ENCODE measurements at places on chromosomes 2 and 18.

DNA sequence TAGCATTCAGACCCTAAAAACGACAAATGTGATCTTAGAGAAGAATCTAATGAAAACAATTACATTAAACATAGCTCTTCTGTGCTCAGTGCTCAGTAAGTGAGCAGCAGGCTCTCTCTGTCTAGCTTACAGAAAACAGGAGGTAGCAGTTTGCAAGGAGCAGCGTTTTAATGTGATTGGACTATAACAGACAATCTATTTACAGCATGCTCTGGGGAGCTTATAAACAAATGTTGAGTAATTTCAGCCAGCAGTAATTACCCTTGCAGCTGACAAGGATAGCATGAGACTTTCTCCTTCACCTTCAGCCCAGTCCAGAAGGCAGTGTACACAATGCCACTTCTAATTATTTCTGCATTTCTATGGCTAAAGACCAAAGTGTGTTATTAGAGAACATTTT is 270.4 kb downstream of the FIGN start:
- DNase-seq, result no peak

DNA sequence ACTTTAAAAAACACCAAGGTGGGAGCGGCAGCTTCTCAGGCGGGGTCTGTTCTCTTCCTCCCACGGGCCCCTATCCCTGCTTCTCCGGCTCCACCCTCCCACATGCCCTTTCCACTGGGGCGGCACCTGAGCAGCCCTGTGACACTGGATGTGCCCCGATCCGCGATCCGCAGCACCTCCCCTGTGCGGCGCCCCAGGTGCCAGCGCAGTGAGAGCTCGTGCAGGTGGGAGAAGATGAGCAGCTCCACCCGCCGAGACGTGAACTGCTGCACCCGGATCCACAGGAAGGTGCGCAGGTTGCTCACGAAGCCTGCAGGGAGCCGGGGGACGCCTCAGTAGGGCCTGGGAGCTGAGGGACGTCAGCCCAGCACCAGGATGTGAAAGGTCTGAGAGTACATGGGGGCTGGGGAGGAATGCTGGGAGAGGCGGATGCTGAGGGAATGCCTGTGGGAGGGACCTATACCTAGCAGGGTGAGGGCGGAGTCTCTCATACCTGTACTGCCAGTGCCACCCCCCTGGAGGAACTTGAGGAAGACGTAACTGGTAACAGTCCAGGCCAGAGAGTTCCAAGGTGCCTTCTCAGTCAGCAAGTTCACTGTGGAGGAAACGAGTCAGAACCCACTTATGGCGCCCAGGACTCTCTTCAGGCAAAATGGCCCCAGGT is 2.8 kb downstream of the ABCB6 start:
- DNase-seq, result no peak

- DNase-seq, result no peak
Measured at GRCh38 chr2:238286987-238287736, 1.2 kb downstream of the PER2 start.

DNA sequence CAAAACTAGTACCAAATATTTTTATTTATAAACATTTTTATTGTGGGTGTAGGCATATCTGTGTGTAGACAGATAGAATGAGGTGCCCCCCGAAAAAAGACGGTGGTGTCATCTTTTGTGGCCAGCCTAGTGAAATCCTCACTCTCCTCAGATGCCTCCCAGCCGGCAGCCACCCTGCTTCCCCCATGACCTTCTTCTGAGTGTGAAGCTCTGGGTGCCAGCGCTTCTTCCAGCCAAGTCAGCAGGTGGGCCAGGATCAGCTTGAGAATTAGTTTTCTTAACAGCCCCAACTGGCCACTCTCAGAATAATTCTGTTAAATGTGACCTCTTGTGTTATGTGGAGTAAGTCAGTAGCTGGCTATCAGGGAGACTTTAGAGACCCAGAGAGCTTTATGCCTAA is 229.6 kb upstream of the FOSL2 start:
- DNase-seq, result no peak

DNA sequence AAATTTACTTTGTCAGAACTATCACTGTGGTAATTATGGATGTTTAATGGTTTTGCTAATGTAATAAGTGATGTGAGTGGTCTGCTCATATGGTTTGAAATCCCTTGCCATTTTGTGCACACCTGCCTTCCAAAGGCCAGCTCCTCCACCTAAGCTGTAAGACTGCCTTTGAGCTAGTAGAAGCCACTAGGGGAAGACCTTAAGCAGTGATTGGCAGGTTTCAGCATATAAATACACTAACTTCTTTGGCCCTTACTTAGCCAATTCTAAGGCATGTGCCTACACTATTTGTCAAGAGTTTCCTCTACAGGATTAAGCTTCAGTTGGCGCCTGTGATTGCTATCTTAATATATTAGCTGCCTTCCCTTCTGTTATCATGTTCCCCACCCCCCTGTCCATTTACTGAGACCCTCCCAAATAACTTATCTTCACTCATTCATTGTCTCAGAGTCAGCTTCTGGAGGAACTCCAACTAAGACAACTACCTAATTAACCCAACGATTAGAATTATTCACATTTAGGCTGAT is 141.1 kb downstream of the MBD5 start:
- DNase-seq, result no peak

GRCh38 chr2:102442967-102443828 is 20.2 kb downstream of the IL18RAP start:
- peak; percentile 65 for DNase-seq

GRCh38 chr2:60862642-60863041 is 18.7 kb upstream of the REL start:
- DNase-seq, result no peak

GRCh38 chr2:231745303-231746038 is 35.6 kb downstream of the PDE6D start:
- DNase-seq, result no peak

GRCh38 chr2:224925810-224926100 is 116.5 kb downstream of the DOCK10 start:
- DNase-seq, result no peak

DNA sequence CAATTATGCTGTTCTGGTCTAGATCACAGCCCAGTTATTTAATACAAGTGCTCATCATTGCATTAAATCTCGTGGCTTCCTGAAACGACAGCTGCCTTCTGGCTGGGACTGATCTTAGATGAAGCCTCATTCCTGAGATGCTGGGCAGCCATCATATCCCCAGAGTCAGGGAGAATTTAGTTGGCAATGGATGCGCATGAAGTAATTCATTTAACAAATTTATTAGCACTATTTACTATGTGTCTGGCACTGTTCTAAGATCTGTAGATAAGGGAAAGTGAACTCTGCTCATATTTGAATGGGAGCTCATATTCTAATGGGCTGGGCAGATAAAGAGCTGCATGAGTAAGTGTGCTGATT is 244.7 kb downstream of the KCNS3 start:
- no peak for DNase-seq

DNA sequence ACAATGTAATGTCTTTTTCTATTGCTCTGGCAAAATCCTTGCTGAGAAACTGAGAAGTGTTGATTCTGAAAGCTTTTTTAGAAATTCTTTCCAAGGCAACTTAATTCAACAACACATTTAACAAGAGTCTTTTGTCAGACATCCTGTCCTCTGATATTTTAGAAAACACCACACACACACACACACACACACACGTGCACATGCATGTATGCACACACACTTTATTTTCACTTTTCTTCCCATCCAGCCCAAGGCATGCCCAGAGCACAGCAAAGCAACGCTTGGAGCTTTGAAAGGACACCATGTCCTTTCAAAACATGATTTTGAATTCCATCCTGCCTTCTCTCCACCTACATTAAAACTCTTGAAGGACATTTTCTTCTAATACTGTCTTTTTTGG is 116.1 kb downstream of the ATL2 start:
- DNase-seq, result no peak

DNA sequence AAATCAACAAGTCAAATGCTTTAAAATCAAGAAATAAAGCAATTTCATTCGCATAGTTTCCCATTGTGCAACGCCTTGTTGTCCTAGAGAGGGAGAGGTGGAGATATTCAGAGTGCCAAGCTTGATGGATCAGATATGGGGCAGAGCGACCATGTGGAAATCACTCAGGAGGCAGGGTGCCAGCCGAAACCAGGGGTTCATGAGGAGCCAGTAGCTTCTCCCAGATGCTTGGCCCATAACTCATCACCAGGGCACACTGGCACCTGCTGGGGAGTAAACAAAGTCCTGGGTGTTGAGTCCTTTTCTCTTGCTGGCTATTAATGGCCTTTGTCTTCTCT is 53.0 kb upstream of the ASAP2 start:
- no peak for DNase-seq

DNA sequence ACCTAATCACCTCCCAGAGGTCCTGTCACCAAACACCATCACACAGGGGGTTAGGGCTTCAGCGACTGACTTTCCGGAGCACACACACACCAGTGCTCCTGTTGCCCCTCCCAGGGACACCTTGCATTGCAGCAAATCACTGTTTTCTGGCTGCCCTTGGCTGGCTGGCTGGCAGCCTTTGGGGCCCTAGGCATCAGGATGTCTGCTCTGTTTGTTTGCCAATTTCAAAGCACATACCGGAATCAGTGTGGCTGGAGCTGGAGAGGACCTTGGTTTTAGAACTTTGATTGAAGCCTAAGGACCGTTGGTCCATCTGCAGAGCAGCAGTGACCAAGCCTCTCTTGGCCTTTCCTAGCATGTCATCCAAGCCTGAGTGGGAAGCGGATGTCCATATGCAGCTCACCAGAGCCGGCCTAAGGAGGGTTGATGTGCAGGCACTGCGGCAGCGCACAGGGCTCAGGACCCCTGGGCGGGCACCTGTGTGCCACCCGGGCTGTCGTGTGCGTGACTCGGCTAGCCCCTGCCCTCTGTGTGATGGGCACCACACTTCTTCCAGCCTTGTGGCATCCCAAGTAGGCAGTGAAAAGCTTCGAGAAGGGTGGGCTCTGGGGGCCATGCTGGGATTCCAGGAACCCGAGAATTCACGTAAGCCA is 62.1 kb downstream of the GBX2 start:
- DNase-seq, result no peak

GRCh38 chr2:237956402-237956736 is 10.4 kb upstream of the UBE2F start:
- DNase-seq, result no peak

- no peak for DNase-seq
Measured at GRCh38 chr2:65831509-65831908, 399.1 kb upstream of the SPRED2 start.

GRCh38 chr2:226079196-226079595 is 679.7 kb downstream of the NYAP2 start:
- DNase-seq, result no peak

DNA sequence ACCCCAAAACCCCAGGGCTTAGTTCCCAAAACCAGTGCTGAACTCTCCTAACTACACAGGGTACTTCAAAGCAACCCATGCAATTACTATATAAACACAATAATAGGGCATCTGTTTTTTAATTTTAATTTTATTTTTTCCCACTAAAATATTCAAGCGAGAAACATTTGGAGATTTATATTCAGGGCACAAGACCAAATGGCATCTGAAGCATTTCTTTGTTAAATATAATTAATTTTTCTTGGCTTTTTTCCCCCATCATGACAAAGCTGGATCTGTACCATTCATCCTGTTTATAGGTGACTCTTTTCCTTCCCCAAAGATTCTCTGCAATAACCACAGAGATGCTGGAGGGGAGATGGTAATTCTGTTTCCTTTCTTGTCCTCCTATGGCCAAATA is 18.1 kb upstream of the HDAC4 start:
- no peak for DNase-seq

GRCh38 chr2:229269941-229270340 is 1.1 kb downstream of the PID1 start:
- DNase-seq, result no peak

GRCh38 chr2:84861539-84861938 is 19.3 kb downstream of the TRABD2A start:
- no peak for DNase-seq

GRCh38 chr2:207895274-207895860 is 125.7 kb upstream of the FZD5 start:
- DNase-seq, result no peak

- DNase-seq, result no peak
Measured at GRCh38 chr18:45342653-45343052, 272.6 kb upstream of the SLC14A2 start.

DNA sequence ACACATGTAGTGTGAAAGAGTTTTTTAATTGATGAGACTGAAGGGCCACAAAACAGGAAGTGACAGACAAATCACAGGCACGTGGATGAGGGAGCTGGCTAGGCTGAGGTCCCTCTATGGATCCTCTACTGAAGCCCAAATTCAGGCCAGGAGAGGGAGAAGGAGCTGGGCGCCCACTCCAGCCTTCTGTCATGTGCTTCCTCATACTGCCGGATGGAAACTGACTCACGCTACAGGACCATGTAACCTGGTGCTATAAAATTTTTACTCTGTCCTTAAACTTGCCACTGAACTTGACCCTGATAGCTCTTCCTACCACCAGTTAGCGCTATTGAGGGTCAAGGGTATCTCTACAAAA is 31.3 kb downstream of the PSTPIP2 start:
- DNase-seq, result no peak

- DNase-seq, result no peak
Measured at GRCh38 chr2:192899466-192899865, 704.7 kb upstream of the TMEFF2 start.

GRCh38 chr2:208363485-208363884 is 43.1 kb upstream of the PTH2R start:
- DNase-seq, result peak; percentile 75

DNA sequence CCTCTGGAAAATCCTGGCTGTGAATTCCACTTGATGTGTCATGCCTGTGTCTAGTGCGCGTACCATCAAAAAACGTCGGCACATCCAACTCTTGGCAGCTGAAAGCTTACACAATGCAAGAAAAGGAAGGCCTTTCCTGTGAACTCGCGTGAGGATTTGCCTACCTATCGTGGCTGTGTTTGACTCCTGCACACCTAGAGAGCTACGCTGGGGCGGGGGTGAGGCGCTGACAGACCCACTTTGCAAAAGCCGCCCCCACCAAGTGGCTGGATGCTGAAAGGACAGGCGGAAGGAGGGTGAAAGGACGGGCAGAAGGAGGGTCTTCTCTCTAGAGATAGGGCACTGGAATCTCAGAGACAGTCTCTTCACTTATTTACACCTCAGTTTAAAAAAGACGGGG is 270.1 kb downstream of the EIPR1 start:
- no peak for DNase-seq
